Activated naive CD4-positive, alpha-beta T cell (primary cell): ENCODE measurements at places on chromosomes 5 and 9.

- no peak for DNase-seq
Measured at GRCh38 chr9:14084867-14085266, 229.1 kb downstream of the NFIB start.

GRCh38 chr5:76475385-76475784 is 72.3 kb downstream of the IQGAP2 start:
- no peak for DNase-seq

DNA sequence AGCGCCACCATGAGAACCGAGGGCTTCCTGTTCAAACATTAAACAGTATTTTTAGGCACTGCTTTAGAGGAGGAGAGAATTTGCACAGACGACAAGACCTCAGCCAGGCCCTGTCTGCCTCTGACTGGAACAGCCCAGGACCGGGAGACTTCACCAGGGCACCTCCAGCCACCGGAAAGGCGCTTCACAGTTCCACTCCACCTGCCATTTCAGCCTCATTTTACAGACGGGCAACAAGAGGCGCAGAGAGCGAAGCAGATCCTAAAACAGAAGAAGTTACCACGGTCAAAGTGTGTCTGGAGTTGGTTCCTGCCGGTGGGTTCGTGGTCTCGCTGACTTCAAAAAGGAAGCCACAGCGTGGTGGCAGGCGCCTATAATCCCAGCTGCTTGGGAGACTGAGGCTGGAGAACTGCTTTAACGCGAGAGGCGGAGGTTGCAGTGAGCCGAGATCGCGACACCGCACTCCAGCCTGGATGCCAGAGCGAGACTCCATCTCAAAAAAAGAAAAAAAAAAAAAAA is 28.4 kb downstream of the COL23A1 start:
- no peak for DNase-seq

- DNase-seq: no peak
Measured at GRCh38 chr5:51657340-51658240, 274.3 kb downstream of the ISL1 start.

GRCh38 chr9:113461943-113462342 is 1.6 kb upstream of the RGS3 start:
- DNase-seq: no peak

- DNase-seq: no peak
Measured at GRCh38 chr5:38666668-38667498, 110.4 kb upstream of the LIFR start.

DNA sequence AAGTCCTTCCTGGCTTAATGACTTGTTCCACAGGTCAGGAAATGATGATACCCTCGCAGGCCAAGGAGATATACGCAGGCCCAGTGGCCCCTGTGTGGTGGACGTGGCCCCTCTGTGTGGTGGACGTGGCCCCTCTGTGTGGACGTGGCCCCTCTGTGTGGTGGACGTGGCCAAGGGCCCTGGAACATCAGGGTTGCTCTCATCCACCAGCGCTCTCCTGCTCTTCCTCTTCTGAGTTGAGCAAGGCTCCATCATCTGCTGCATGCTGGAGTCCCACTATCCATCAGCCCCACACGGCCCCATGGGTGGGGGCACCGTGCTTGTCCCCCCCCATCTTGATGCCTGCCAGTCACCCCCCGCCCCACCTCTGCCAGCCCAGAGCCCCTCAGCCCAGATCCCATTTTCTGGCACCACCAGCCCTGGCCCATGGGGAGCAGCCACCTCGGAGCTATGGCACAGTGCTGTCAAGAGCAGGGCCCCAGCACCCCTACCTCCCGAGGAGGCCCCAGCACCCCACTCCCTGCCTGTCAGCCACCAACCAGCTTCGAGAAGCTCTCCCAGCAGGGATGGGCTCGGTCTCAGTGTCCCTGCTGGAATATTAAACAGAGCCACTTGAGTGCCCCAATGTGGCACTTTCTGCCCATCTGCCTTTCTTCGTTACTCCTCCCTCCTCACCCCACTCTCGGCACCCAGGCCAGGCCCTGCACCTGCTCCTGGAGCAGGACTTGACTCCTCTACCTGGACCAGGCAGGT is 8.1 kb downstream of the LRRC14B start:
- DNase-seq: no peak

GRCh38 chr5:89289604-89290003 is 406.6 kb upstream of the MEF2C start:
- DNase-seq: no peak

DNA sequence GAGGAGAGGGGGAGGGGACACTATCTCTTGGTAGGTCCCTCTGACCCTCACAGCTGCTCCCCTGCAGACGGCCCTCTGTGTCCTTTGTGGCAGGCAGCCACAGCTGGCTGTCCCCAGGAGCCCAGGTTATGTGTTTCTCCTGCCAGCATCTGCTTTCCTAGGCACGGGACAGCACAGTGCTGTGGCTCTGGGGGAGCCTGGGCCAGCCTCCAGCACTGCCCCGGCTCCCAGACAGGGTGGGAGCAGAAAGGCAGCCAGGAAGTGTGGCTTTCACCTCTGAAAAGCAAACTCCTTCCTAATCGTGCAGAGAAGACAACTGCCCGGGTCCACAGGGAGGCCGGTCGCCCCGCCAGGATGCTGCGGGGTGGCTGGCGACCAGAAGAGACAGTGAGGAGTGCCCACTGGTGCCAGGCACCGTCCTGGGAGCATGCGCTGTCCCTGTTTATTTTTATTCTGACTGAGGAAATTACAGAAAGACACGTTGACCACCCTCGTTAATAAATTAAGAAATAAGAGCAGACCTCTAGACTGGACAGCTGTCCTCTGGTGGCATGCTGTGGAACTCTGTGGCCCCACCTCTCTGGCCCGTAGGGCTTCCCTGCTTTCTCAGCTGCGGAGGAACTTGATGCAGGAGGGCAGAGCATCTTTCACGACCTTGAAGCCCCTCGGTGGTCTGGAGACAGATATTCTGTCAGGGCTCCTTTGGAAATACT is 240.3 kb downstream of the FANCC start:
- DNase-seq: no peak

- DNase-seq: no peak
Measured at GRCh38 chr9:32596096-32596865, 23.3 kb upstream of the NDUFB6 start.

DNA sequence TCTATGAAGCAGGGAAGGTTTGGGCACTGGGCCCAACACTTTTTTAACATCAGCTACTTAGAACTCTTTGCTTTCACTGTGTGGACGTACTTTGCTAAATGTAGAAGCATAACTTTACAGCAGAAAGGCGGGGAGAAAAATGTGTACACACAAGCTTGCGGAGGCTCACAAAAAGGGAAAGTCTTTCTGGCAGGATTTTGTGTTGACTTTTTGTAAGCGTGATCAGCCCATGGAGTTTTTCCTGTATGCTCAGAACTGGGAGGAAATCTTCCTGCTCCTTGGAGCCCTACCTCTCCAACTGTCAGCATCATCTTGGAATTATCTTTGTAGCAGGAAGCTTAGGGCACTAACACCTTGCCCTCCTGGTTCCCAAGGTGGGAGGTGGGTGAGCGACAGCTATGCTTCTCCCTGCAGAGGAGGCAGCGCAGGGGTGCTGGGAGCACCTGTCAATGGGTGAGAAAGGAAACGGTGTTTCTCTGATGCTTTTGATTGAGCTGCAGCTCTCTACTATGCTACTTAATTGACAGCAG is 321.9 kb downstream of the GADD45G start:
- DNase-seq: no peak

DNA sequence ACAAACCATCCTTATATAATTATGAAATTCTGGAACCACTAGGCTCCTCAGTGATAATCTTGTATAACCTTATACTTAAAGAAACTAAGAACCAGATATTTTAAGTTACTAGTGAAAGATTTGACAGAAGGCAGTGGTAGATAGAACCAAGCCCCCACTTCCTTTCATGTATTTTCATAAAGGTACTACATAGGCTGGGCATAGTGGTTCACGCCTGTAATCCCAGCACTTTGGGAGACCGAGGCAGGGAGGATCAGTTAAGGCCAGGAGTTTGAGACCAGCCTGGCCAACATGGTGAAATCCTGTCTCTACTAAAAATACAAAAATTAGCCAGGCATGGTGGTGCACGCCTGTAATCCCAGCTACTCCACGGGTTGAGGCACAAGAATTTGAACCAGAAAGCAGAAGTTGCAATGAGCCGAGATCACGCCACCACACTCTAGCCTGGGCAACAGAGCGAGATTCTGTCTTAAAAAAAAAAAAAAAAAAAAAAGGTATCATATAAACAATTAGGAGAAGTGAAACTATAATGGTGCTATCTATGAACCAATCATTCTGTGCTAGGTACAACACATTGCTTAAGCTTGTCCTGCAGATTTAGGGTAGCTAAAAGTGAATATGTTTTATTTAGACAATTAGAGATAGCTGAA is 27.9 kb upstream of the DTWD2 start:
- no peak for DNase-seq

- no peak for DNase-seq
Measured at GRCh38 chr5:56123531-56124243, 109.4 kb downstream of the ANKRD55 start.

DNA sequence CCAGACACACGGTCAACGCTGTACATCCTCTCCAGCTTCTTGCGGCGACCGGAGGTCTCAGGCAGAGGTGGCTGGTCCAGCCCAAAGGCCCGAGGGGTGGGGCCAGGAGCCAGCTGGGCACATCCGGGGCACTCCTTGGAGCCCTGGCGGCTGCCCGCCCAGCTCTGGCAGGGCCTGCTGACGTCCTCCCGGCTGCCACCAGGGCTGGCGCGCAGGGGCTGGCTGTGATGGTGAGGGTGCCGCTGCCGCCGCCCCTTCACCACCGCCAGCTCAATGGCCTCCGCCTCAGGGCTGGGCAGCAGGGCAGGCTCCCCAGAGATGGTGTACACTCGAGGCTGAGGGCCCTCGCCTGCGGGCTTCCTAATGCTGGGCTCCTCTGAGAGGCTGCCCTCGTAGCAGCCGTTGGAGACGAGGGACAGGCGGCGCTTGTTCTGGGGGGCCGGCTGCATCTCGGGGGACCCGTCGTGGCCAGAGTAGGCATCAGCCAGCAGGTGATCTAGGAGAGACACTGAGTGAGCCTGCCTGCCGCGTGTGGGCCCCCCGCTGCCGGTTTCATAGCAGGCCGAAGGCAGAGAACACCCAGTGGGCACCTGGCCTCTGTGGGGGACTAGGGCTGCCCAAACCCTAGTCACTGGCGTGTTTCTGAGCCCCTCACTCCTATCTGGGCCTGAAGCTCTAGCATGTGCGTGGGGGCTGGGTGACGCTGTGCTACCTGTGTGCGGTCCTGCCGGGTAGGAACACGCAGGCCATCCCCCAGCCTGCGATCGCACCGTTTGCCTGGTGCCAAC is 1.5 kb downstream of the NSMF start:
- no peak for DNase-seq

DNA sequence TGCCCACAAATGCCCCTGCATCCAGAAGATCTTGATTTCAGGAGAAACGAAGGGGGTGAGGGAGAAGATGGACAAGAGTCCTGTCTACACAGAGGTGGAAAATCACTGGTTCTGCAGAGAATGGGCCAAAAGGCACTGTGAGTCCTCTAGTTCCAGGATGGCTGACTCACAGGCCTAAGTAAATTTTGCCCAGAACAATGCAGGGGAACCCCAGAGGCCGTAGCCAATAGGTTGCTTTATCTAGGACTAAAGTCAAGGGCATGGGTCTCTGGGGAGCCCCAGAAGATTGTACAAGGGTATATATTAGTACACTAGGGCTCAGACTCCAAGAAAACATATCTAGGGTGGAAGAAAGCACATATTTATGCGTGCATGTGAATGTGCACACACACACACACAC is 98.0 kb downstream of the SLIT3 start:
- no peak for DNase-seq

- no peak for DNase-seq
Measured at GRCh38 chr5:120016717-120017382, 387.5 kb downstream of the FAM170A start.

- no peak for DNase-seq
Measured at GRCh38 chr9:75992482-75993206, 102.2 kb downstream of the PCSK5 start.

- peak; percentile 2 for DNase-seq
Measured at GRCh38 chr5:171957591-171958251, 48.7 kb downstream of the FBXW11 start.

GRCh38 chr5:39657943-39658342 is 233.2 kb upstream of the DAB2 start:
- DNase-seq: no peak

DNA sequence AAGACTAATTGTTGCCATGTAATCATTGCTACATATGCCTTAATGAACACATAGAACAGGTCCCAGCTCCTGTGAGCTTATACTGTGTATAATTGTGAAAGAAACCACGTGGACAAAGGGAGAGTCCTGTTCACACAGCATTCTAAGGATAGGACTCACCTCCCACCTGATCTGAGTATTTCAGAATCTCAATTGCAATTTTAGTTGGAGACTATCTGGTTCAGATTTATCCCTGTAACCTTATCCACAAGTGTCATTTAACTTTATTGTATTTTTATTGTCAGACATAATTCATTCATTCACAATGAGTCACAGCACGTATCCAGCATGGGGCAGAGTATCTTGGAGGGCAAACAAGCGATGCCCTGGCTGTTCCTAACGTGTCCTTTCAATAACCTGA is 448.3 kb downstream of the NTRK2 start:
- no peak for DNase-seq

DNA sequence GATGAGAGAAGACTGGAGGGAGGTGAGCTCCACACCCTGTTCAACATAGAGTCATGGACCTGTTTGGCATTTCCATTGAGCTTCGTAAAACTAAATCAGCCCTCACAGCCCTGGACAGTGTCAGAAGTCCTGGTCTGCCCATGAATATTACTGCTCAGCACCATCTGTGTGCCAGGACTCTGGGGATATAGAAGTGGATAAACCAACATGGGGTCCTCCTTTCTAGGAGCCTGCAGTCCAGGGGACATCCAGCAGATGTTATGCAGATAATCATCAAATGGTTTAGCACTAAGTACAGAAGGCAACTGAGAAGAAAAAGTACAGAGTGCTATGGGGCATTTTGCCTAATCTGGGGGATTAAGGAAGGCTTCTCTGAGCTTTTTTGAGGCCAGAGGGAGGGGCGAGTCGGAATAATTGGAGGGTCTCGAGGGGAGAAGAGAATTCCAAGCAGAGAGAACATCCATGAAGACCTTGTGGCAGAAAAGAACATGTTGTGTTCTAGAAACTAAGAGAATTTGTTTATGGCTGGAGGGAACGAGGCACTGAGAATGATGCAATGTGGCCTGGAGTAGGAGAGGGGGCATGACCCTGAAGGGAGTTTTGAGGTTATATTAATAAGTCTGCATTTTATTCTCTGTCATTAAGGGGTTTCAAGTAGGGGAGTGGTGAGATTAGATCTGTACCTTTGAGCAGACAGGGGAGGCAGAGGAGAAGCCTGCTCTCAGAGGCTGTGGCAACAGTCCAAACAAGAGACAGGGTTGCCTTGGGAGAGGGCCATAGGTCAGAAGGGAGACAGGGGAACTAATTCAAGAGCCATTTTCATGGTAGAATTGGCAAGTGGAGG is 63.5 kb upstream of the SLC2A8 start:
- DNase-seq: no peak
